ENCODE measurements at places on chromosomes 16 and 17. TPM values are rescaled to one million over a fixed set of nuclear protein-coding genes. Genes with fewer than 3 reads are reported as not detected.

SYNGR3 gene
- 1.5 TPM for total RNA-seq

SRCAP gene
- total RNA-seq = 14.2 TPM

MED9 gene
- total RNA-seq = 11.7 TPM

COX6A2 gene
- total RNA-seq = not detected

DNA sequence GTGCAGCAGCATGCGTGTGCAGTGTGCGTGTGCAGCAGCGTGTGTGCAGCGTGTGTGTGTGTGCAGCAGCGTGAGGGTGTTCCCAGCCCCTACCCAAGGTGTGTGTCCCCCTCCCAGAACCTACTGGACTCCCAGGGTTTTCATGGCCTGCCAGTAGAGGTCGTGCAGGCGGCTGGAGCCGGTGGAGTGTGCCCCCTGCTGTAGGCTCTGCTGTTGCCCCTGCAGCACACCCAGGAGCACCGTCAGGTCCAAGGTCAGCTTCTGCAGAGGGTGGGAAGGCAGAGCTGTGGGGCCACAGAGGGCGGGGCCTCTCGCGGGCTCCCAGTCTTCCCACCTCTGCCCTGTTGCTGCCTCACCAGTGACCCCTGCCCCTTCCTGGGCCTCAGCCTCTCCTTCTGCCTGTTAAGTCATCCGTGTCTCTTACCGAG lies 14.9 kb downstream of the MYBBP1A start:
- H3K27me3 ChIP-seq = no peaks in the 10 kb centered on the region
- H3K36me3 ChIP-seq = peaks cover 24% of the 10 kb centered on the region
- no peak overlapping the region for H3K27ac ChIP-seq
- DNase-seq = no peak

GRCh38 chr16:47627721-47628120 lies 166.6 kb downstream of the PHKB start:
- H3K27me3 ChIP-seq = no peaks in the 10 kb centered on the region
- no peak overlapping the region for H3K4me3 ChIP-seq
- no peak overlapping the region for H3K27ac ChIP-seq
- DNase-seq = no peak
- H3K4me1 ChIP-seq = no peaks in the 10 kb centered on the region
- H3K36me3 ChIP-seq = no peaks in the 10 kb centered on the region

DNA sequence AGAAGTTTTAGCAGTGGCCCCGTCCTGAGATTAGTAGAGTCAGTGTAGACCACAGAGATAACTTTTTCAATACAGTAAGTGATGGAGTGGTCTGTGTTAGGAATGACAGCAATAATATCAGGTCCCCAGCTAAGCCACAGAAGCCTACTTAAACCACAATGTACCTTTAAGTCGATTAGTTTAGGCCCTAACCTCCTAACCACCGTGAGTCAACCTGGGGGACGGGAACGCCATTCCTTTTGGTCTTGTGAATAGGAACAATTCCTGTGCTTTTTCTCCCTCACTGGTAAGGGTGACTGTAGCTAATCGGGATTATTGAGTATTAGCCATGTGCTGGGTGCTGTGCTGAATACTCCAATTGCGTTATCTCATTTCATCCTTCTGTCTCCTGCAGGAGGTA lies 14.0 kb downstream of the YPEL2 start:
- H3K4me3 ChIP-seq = no peak overlapping the region
- H3K36me3 ChIP-seq = no peaks in the 10 kb centered on the region
- DNase-seq = no peak
- H3K27me3 ChIP-seq = peaks cover 3% of the 10 kb centered on the region
- H3K27ac ChIP-seq = no peak overlapping the region

GRCh38 chr16:67781565-67781921 lies 24.8 kb downstream of the RANBP10 start:
- no peak overlapping the region for H3K27ac ChIP-seq
- no peaks in the 10 kb centered on the region for H3K4me1 ChIP-seq
- no peaks in the 10 kb centered on the region for H3K27me3 ChIP-seq
- peak; percentile 16 for DNase-seq
- no peak overlapping the region for H3K4me3 ChIP-seq

GRCh38 chr17:81341516-81342268 lies 46.6 kb upstream of the SLC38A10 start:
- H3K27ac ChIP-seq = peak overlapping the region; percentile 58
- H3K4me1 ChIP-seq = peaks cover 5% of the 10 kb centered on the region
- H3K36me3 ChIP-seq = peaks cover 1% of the 10 kb centered on the region
- peak; percentile 38 for DNase-seq

DNA sequence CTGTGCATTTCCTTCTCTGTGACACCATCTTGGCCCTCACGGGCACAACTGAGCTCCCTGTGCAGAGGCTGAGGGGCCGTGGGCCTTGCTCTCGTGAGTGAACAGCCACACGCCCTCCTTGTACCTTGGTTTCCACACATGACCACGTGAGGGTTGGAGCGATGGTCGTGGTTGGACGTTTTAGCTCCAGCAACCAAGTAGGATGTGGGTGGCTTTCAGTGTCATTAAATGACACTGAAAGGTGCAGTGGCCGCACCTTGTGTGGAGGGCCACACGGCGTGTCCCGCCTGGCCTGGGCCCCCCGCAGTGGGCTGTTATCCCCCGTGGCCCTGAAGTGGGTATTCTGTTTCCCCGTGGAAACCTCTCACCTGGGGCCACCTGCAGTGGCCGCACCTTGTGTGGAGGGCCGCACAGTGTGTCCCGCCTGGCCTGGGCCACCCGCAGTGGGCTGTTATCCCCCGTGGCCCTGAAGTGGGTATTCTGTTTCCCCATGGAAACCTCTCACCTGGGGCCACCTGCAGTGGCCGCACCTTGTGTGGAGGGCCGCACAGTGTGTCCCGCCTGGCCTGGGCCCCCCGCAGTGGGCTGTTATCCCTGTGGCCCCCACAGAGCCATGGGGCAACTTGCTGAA lies 28.2 kb downstream of the ACSF3 start:
- no peaks in the 10 kb centered on the region for H3K27me3 ChIP-seq
- no peaks in the 10 kb centered on the region for H3K4me1 ChIP-seq
- H3K4me3 ChIP-seq = no peak overlapping the region
- H3K27ac ChIP-seq = no peak overlapping the region
- DNase-seq = no peak
- peaks cover 14% of the 10 kb centered on the region for H3K36me3 ChIP-seq

DNA sequence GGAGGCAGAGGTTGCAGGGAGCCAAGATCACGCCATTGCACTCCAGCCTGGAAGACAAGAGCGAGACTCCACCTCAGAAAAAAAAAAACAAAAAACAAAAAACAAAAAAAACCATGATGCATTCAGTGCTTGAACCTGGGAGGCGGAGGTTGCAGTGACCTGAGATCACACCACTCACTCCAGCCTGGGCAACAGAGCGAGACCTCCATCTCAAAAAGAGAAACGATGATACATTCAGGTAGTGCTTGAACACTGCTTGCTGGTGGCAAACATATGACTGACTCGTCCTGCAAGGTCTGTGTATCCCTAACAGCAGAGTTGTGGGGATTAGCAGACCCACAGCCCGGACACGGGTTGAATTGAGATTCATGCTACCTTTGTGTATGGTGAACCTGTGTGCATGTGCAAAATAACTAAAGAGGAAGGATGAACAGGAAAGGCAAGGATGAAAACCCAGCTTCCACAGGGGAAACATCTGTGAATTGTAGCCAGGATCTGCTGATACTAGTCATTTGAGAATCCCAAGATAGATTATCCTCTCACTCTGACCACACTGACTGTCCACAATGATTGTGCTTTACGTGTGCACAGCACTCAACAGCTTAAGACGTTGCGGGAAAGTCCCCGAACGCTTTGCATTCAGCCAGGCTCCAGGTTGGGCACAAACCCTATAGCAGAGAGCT lies 52.4 kb upstream of the MRPS23 start:
- peaks cover 41% of the 10 kb centered on the region for H3K4me1 ChIP-seq
- no peaks in the 10 kb centered on the region for H3K36me3 ChIP-seq
- no peaks in the 10 kb centered on the region for H3K27me3 ChIP-seq

DNA sequence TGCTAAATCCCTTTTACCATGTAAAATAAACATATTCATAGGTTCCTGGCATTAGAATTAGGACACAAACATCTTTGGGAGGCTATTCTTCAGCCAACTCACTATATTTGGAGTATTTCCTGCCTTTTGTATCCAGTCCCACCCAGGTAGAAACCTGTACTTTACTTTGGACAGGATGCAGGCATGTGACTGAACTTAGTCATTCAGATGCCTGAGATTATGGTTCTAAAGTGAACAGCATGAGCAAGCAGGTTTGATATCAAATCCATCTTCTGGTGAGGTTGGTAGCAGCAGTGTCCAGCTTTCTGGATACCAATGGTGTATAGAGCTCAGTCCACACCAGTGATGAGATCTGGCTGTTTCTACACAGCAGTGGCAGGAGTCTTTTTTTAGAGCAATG lies 20.2 kb downstream of the CA10 start:
- H3K36me3 ChIP-seq = no peaks in the 10 kb centered on the region
- H3K4me1 ChIP-seq = no peaks in the 10 kb centered on the region
- H3K27me3 ChIP-seq = no peaks in the 10 kb centered on the region
- DNase-seq = no peak
- no peak overlapping the region for H3K27ac ChIP-seq

GRCh38 chr17:32445074-32445415 lies 735 bp downstream of the PSMD11 start:
- H3K27ac ChIP-seq = peak overlapping the region; percentile 83
- H3K36me3 ChIP-seq = peaks cover 4% of the 10 kb centered on the region
- DNase-seq = peak; percentile 55
- peak overlapping the region; percentile 95 for H3K4me3 ChIP-seq
- no peaks in the 10 kb centered on the region for H3K27me3 ChIP-seq

GRCh38 chr17:9174312-9174711 lies 153.0 kb downstream of the NTN1 start:
- no peaks in the 10 kb centered on the region for H3K27me3 ChIP-seq
- DNase-seq = no peak
- H3K4me3 ChIP-seq = no peak overlapping the region
- H3K36me3 ChIP-seq = no peaks in the 10 kb centered on the region
